Activated naive CD4-positive, alpha-beta T cell (primary cell): ENCODE measurements at places on chromosomes 7 and 10.
A peak's percentile ranks its signal among the peaks of the same experiment; 100 is the strongest.

DNA sequence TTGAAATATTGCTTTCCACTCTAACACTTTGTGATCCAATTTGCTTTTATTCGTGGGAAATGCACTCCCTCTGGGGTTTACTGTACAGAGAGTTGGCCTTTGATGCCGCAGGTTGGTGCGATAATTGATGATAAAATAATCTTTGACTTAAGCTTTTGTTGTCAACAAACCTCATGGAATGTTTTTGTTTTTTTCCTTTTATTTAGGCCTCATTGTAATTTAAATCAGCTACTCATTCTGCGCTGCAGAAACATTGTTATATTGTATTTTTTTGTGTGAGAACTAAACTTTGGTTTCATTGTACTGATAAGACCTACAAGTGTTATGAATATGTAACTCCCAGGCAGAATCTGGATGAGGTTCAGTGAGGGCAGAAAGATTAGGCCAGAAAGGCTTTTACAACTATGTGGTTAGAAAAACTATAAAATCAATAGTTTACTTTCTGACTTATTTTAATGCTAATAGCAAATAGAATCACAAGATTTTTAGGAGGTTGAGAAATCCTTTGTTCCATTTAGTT is 76.8 kb upstream of the POM121L12 start:
- no peak for DNase-seq

- DNase-seq, result no peak
Measured at GRCh38 chr10:66671562-66671961, 254.3 kb upstream of the LRRTM3 start.

- DNase-seq, result no peak
Measured at GRCh38 chr10:47021850-47022249, 110.6 kb downstream of the PTPN20 start.

- DNase-seq, result no peak
Measured at GRCh38 chr7:147861058-147861716, 729.4 kb upstream of the C7orf33 start.

GRCh38 chr7:148916186-148916585 is 32.1 kb upstream of the EZH2 start:
- DNase-seq, result no peak

DNA sequence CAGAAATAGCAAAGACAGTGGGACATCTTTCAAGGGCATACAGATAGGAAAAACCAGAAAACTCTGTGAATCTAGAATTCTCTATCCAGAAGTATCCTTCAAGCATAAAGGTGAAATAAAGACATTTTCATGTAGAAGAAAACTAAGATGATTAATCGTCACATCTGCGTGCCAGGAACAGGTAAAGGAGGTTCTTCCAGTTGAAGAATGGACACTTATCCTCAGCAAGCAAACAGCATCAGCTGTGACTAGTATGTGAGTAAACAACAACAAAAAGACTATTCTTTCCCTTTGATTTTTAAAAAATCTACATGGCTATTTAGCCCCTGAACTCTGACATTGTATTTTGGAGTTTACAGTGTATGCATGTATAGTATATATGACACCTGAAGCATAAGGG is 124.9 kb downstream of the LRMDA start:
- DNase-seq, result no peak

- DNase-seq, result no peak
Measured at GRCh38 chr7:115007751-115008150, 85.9 kb downstream of the MDFIC start.

DNA sequence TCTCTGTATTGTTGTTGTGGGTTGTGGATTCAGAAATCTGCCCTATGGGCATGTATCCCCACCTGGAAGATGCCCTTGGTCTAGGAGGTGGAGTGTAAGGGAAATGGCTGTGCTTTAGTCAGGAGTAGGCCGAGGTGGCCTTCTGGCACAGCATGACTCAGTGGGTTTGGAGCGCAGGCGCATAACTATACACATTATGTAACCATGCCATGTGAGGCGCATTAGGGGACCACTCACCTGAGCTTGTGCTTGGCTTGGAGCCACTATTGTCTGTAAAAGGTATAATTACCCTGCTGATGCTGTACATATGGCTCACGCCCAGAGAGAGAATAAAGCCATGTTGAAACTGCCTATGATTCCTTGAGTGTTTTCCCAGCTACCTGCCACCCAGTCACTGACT is 20.6 kb upstream of the ADAMTS14 start:
- no peak for DNase-seq

- DNase-seq, result no peak
Measured at GRCh38 chr10:128258421-128258976, 132.3 kb upstream of the MKI67 start.

DNA sequence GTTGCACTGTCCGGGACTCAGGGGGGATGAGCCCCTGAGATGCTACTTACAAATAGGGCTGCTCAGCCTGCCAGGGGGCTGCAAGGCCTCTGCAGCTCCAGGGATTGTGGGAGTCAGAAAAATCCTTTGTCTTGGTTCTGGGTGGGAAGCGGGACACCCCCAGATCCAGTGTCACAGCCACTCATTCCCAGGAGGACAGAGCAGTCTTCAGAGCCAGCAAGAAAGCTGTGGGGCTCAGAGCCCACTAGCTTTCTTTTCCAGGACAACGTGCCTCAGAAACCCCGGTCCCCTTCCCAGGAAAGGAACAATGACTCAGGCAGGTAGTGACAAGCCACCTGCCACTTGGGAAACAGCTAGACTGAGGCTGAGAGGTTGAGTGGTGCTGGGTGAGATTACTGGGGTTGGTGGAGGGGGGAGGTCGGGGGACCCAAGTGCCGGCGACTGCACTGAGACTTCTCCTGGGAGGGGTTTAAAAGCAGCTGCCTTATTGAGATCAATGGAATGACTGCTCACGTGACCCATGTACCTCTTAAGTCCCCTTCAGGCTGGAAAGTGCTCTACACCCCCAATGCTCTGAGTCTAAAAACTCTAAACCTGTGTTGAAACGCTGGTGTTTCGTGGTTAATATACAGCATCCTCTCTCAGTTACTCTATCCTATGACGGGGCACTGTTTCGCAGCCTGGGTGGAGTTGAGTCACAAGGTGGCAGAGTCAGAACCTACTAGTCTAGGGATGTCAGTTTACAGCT is 123.6 kb downstream of the UBE2H start:
- no peak for DNase-seq

DNA sequence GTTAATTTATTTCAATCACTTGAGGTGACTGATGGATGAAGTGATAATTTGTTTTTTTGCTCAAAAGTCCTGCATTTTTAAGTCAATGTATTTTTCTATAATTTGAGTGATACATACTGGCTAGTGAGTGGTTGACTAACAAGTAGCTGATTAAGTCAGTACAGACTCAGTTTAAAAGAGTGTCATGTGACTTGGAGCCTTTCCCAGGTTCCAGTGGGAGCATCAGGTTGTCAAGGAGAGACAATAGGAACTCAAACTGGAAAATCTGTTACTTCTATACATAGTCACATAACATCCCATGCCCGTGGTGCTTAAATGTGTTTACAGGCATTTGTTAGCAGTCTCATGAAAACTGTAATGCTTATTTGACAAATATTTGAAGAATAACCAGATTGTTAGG is 154.7 kb downstream of the ANK3 start:
- no peak for DNase-seq

DNA sequence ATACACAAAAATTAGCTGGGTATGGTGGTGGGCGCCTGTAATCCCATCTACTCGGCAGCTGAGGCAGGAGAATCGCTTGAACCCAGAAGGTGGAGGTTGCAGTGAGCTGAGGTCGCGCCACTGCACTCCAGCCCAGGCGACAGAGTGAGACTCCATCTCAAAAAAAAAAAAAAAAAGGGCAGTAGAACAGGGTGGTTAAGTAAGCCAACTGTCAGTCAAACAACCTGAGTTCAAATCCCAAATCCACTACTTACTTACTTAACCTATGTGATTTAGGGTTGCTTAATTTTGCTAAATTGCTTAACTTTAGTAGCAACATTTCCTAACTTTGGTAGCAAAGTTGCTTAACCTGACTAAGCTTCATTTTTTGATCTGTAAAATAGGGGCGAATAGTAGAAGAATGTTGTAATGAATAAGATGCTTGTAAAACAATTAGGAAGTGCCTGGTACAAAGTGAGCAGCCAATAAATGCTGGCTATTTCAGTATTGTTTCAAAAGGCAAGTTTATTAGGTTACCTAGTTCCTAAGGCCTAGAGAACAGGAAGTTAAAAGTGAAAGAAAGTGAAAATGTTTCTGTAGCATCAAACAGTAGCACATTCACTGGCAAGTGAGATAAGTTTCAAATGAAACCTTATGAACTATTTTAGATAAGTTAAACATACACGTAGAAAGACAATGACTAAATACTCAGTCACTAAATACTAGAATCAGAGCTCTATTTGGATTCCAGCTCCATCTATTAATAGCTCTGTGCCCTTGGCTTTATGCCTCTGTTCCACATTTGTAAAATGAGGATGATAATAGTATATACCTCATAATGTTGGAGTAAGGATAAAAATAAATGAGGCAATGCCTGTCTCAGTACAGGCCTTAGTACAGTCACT is 64.3 kb downstream of the HOXA1 start:
- no peak for DNase-seq

GRCh38 chr10:61987537-61987936 is 86.0 kb downstream of the ARID5B start:
- DNase-seq, result no peak

DNA sequence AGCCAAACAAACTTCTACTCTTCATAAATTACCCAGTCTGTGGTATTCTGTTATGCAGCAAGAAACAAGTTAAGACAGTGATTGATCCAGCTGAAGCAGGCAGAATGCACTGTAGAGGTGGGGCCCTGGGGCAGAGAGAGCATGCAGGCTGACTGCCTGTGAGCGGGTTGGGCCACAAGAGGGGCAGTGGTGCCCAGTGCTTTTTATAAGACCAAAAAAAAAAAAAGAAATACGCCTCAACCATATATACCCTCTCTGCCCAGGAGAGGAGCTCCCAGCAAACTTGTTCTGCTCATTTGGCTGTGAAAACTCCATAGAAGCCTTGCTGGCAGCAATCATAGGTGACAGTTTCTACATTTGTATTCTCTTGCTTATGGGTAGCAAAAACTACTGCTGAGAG is 104.7 kb downstream of the SORBS1 start:
- DNase-seq, result no peak

DNA sequence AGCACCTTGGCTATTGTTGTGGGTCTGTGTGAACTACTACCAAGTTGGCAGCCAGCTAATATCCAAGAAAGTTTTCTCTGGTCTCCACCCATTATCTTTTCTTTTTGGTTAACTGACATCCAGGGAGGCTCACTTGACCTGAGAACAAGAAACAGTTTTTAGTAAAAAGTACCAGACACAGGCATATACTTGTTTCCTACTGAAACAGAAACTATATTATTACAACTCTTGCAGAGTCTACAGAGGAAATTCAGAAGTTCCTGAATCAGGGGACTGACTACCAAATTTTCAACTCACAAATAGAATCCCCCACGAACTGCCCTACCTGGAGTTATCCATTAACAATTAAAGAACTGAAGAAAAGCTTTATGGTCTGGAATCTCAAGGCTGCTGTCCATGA is 168.9 kb downstream of the KCND2 start:
- DNase-seq, result no peak

GRCh38 chr7:99525713-99526440 is 21.4 kb downstream of the ZKSCAN5 start:
- peak; percentile 7 for DNase-seq
